ENCODE measurements at places on chromosomes 1 and 21.

DNA sequence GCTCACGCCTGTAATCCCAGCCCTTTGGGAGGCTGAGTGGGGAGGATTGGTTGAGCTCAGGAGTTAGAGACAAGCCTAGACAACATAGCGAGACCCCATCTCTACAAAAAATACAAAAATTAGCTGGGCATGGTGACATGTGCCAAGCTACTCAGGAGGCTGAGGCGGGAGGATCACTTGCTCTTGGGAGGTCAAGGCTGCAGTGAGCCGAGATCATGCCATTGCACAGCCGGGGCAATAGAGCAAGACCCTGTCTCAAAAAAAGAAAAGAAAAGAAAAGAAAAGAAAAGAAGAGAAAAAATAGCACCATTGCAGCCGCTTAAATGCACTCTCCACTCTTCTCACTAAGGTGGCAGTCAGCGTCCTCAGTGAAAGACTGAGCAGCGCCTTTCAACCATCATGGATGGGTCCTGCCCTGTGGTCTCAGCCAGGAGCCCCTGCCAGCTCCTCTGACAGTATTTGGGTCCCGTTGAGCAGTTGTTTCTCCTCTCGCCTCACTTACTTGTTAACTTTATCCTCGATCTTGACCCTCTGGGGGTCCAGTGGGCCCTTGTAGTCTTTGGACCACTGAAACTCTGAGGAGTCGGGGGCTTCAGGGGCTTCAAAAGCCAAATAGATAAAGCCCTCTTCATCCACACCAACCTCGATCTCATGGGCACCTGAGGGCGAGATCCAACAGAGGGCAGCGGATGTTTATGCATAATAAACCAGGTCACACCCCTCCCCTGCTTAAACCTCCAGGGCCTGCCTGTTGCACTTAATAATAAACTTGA is 36.9 kb downstream of the MYOM3 start:
- DNase-seq: no peak
- no peak overlapping the region for H3K4me3 ChIP-seq
- H3K36me3 ChIP-seq: no peaks in the 10 kb centered on the region
- no peaks in the 10 kb centered on the region for H3K27me3 ChIP-seq
- H3K4me1 ChIP-seq: no peaks in the 10 kb centered on the region
- H3K27ac ChIP-seq: no peak overlapping the region

DNA sequence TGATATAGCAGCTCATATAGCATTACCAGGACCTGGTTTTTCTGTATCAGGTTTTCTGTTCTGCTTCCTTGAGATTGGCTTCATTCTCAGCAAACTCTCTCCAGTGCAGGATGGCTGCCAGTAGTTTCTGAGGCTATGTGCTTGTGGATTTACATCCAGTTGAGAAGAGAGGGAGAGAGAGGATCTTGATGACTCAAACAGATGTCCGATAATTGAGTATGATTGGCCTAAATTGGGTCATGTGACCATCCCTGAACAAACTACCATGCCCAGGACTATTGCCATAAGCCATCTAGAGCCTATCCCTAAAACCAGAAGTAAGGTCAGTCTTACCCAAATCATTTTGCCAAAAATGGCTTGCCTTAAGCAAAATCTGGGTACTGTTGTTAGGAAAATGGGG is 18.1 kb upstream of the PSMA5 start:
- H3K36me3 ChIP-seq: no peaks in the 10 kb centered on the region
- no peaks in the 10 kb centered on the region for H3K4me1 ChIP-seq
- no peak for DNase-seq
- H3K4me3 ChIP-seq: no peak overlapping the region

- H3K4me1 ChIP-seq: no peaks in the 10 kb centered on the region
- H3K36me3 ChIP-seq: no peaks in the 10 kb centered on the region
- no peak for DNase-seq
These were observed 57.8 kb downstream of the PGBD5 start for GRCh38 chr1:230368363-230368762.

- no peak overlapping the region for H3K4me3 ChIP-seq
- H3K4me1 ChIP-seq: no peaks in the 10 kb centered on the region
These were observed 143.0 kb downstream of the HFM1 start for GRCh38 chr1:91261655-91262054.

DNA sequence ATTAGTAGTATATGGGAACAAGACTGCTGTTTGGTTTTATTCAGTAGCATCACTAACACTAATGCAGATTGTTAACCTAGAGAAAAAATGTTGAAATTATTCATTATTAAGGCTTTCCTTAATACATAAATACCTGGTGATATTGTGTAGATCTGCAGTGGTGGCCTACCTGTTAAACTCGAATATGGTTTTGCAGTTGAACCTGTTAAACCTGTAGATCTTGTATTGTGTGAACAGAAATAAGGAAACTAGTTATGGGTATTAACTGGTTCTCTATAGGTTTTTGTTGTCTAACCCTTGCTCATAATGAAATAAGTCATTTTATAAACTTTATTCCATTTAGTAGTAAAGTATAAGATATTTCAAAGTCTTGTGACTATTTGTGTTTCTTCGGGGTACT is 23.9 kb downstream of the PKN2 start:
- H3K4me1 ChIP-seq: no peaks in the 10 kb centered on the region
- no peak overlapping the region for H3K27ac ChIP-seq
- H3K36me3 ChIP-seq: no peaks in the 10 kb centered on the region
- H3K27me3 ChIP-seq: no peaks in the 10 kb centered on the region
- DNase-seq: no peak
- no peak overlapping the region for H3K4me3 ChIP-seq

- H3K4me1 ChIP-seq: no peaks in the 10 kb centered on the region
- no peak for DNase-seq
- H3K36me3 ChIP-seq: peaks cover 16% of the 10 kb centered on the region
- no peak overlapping the region for H3K4me3 ChIP-seq
- H3K27ac ChIP-seq: no peak overlapping the region
- H3K27me3 ChIP-seq: no peaks in the 10 kb centered on the region
These were observed 20.6 kb downstream of the ZBTB37 start for GRCh38 chr1:173888749-173889148.

GRCh38 chr1:44631333-44631646 is 43.0 kb downstream of the TMEM53 start:
- H3K27me3 ChIP-seq: no peaks in the 10 kb centered on the region
- DNase-seq: no peak
- H3K4me3 ChIP-seq: peak overlapping the region; percentile 38
- H3K36me3 ChIP-seq: peaks cover 37% of the 10 kb centered on the region

DNA sequence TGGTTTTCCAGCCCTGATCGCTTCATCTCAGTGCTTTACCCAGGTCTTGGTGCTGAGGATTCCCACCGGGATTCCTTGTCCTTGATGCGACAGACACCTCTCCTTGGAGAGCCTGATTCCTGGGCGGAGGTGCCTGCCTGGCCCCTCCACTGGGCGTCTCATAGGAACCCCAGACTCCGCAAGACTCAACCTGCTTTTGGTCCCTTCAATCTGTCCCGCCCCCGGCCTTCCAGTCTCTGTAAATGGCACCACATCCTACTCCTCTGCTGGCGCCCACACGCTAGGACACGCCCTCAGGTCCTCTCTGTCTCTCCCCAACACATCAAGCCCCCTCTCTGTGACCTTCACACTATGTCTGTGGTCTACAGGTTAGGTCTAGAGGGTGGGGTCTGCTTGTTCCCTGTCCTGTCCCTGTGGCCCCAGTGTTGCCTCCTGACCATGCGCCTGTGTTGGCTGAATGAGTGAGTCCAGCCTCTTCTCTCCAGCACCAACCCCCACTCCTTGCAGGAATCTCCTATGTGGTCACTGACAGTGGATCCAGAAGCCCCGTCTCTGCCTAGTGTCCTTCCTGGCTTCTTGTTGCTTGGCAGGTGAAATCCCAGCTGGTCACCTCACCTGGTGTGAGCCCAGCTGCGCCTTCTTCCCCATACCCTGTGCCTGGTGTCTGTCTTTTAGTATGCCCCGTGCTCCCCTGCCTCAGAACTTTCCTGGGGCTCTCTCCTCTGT is 119.7 kb upstream of the C1orf174 start:
- no peak overlapping the region for H3K27ac ChIP-seq
- H3K4me1 ChIP-seq: no peaks in the 10 kb centered on the region
- no peaks in the 10 kb centered on the region for H3K36me3 ChIP-seq
- H3K4me3 ChIP-seq: no peak overlapping the region
- no peak for DNase-seq
- H3K27me3 ChIP-seq: no peaks in the 10 kb centered on the region

DNA sequence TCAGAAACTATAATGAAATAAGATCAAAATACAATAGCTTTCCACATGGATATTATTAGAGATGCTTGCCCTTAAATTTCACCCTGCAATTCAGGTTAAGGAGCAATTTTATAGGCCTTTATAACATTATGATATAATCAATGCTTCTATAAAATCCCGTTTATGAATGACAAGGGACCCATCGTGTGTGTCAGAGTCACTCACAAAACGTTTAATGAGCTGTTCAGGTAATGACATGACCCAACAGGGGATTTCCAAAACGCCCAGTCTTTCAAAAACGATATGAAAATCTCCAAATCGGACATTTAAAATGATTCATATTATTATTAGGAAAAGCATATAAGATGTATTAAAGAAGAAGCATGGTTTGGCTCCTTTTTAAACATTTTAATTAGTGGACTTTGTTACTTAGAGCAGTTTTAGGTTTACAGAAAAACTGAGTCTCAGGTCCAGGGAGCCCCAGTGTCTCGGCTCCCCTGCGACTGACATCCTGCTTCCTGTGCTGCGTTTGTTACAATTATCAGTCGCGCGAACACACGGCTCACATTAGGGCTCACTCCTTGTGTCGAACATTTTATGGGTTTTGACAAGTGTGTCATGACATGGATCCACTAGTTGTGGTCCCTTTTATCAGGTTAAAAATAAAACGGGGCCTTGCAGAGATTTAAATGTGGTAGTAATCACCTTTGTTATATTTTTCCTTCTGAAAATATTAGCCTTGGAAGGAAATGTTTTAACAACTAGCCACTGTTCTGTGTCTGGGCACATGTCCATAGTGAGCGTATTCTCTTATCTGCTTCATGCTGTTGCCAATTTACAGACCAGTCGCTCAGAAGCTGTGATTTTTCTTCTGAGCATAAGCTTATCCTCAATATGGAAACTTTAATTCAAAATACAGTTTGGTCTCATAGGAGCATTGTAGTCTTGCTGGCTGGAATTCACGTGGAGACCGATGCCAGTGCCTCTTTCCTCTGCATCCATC is 52.0 kb upstream of the POFUT2 start:
- DNase-seq: no peak
- peaks cover 4% of the 10 kb centered on the region for H3K4me1 ChIP-seq
- H3K36me3 ChIP-seq: no peaks in the 10 kb centered on the region
- no peak overlapping the region for H3K27ac ChIP-seq
- H3K27me3 ChIP-seq: no peaks in the 10 kb centered on the region

DNA sequence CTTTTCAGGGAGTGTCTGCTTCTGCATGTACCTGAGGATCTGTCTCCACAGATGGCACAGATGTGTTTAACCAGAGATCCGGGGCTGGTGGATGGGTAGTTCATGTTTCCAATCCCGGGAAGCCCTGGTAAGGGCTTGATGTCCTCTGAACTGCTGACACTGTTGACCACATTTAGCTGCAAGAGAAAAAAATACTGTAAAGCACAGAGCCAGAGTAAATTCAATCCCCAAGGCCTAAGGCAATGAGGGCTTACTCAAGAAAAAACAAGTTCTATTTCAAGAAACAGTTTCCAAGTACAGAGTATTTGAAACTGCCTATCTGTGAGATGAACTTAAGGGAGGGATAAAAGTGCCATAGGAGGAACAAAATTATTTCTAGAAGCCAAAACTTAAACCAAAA is 25.1 kb downstream of the RXRG start:
- no peak overlapping the region for H3K27ac ChIP-seq
- no peak overlapping the region for H3K4me3 ChIP-seq
- peaks cover 16% of the 10 kb centered on the region for H3K4me1 ChIP-seq
- DNase-seq: no peak
- H3K36me3 ChIP-seq: no peaks in the 10 kb centered on the region

GRCh38 chr1:2391931-2392509 is 379 bp downstream of the RER1 start:
- peak overlapping the region; percentile 57 for H3K4me3 ChIP-seq
- H3K36me3 ChIP-seq: peaks cover 16% of the 10 kb centered on the region
- no peak for DNase-seq
- H3K4me1 ChIP-seq: peaks cover 37% of the 10 kb centered on the region
- no peaks in the 10 kb centered on the region for H3K27me3 ChIP-seq

GRCh38 chr1:7754234-7754633 is 16.9 kb upstream of the VAMP3 start:
- DNase-seq: no peak
- no peak overlapping the region for H3K27ac ChIP-seq
- no peak overlapping the region for H3K4me3 ChIP-seq
- H3K4me1 ChIP-seq: peaks cover 22% of the 10 kb centered on the region

DNA sequence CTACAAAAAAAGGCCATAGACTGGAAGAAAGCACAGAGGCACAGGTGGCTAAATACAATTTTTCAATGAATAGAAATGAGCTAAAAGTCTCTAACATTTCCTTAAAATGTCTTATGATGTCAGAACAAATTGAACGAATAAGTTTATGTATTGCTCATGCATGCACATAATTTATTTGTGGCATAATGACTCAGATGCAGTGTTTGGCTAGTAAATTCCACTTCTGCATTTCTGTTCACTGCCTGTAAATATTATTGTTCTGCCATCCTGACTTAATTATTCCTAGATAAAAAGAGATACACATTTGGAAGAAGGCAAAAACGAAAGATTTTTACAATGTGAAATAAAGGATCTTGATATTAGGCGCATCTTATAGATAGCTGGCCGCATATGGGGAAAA is 26.6 kb upstream of the EXO1 start:
- no peaks in the 10 kb centered on the region for H3K36me3 ChIP-seq
- H3K4me1 ChIP-seq: no peaks in the 10 kb centered on the region
- no peak for DNase-seq
- no peak overlapping the region for H3K4me3 ChIP-seq
- no peak overlapping the region for H3K27ac ChIP-seq
- no peaks in the 10 kb centered on the region for H3K27me3 ChIP-seq

DNA sequence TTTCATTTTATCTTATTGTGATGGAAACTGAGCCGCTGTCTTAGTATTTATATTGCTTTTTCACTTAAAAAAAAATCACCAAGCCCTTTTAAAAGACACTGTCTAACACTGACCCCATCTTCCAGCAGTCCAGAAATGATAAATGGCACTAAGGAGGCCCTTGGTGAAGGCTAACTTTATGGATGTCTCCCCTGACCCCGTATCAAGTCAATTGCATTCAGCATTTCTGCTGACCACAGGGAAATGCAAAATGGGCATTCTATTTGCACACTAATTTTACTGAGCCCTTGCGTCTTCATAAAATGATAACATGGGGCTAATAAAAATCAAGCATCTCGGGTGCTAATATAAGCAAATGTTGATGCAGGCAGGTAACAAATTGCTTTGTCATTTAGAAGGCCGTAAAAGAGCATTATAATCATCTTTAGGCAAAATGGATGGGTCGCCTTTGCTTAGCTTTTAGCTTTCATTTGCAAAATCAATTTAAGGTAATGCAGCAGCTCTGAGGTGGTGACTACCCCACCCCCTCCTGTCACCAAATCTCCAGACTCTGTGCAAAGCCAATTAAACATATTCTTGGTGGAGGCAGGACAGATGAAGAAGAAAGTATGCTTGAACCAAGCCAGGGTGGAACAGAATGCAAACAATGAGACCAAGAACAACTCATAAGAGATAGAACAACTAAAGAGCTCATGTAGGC is 110.8 kb downstream of the BEND5 start:
- H3K4me3 ChIP-seq: no peak overlapping the region
- no peaks in the 10 kb centered on the region for H3K36me3 ChIP-seq
- peaks cover 4% of the 10 kb centered on the region for H3K27me3 ChIP-seq
- no peak for DNase-seq
